ENCODE measurements at places on chromosomes 6 and 20.

DNA sequence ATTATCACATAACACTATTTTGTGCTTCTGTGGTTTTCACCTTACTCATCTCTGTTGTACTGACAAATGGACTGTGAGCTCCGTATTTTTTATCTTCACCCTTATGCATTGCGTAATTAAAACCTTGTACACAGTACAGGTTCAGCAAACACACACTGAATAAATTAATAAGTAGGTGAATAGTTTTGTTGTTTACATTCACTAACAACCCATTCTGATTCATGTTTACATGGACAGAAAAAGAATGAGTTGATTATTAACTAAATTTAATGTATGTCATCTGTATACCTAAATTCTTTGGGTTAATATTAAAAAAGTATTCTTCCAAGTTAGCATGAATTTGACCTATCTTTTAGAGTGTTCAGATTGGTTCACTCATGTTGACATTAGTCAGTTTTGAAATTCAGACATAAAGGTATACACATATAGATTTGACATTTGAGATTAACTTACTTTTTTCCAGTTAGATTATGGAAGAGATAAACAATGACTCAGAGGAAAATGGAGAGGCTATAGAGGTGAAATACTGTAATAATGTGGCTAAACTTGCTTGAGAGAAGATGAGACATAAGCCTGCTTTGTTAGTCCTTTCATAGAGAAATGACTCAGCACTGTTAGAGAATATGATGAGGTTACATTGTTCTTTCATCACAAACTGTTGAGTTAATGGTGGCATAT lies 541.7 kb upstream of the FLRT3 start:
- DNase-seq, result no peak

GRCh38 chr6:20170455-20171148 lies 41.7 kb downstream of the MBOAT1 start:
- DNase-seq, result no peak

- DNase-seq, result no peak
These were observed 215.1 kb upstream of the CDYL start for GRCh38 chr6:4561078-4561435.

DNA sequence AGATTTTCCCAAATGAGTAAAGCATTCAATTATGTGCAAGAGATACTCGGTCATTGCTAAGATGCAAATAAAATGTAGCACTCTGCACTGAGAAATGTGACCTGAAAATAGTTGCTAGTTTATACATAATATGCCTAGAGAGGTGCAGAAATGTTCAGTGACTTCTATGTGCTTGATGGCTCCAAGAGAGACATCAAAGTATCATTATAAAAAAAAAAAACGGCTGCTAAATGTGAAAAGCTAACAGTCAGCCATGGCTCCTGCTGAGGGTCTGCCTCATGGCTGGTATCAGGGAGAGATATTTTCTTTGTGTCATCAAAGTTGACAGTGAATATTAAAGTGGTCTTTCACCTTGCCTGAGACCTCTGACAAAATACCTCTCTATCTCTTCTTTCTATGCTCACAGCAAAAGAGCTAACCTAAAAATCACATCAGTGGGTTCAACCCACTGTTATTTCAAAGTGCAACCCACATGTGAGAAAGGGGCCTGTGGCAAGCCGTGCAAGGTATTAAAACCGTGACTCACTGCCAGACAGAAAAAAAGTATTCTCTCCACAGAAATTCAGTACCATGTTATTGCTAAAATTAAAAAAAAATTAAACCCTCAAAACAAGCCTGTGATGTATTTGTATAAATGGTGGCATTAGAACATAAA lies 259.0 kb downstream of the HIVEP2 start:
- no peak for DNase-seq

GRCh38 chr20:60087563-60088105 lies 129.4 kb downstream of the CDH26 start:
- DNase-seq, result no peak

GRCh38 chr6:36929607-36930006 lies 24.9 kb upstream of the PI16 start:
- no peak for DNase-seq

- DNase-seq, result no peak
These were observed 155.5 kb upstream of the SLC24A3 start for GRCh38 chr20:19056909-19057308.

GRCh38 chr20:1210501-1210900 lies 7.2 kb downstream of the C20orf202 start:
- DNase-seq, result no peak

GRCh38 chr6:106939848-106940247 lies 34.7 kb downstream of the CD24 start:
- no peak for DNase-seq

- DNase-seq, result no peak
These were observed 18.1 kb upstream of the PXDC1 start for GRCh38 chr6:3769610-3770009.

DNA sequence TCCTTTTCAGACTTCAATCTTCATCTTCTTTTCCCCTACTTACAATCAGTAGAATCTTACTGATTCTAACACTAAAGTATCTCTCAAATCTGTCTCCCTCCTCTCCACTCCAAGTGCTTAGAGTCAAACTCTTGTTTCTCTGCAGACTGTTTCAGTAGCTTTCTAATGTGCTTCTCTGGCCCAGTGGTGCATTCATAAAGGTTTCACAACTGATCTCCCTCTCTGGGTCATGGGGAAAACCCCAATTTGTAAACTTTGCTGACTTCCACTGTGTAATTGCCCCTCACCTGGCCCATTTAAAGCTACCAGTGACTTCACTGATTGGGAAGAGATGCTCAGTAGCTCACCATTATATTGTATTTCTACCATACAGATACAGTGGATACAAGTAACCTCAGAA lies 183.6 kb downstream of the FAXC start:
- DNase-seq, result no peak

GRCh38 chr6:14458669-14459266 lies 341.2 kb downstream of the CD83 start:
- DNase-seq, result no peak

GRCh38 chr6:169265486-169266131 lies 12.0 kb upstream of the THBS2 start:
- no peak for DNase-seq

DNA sequence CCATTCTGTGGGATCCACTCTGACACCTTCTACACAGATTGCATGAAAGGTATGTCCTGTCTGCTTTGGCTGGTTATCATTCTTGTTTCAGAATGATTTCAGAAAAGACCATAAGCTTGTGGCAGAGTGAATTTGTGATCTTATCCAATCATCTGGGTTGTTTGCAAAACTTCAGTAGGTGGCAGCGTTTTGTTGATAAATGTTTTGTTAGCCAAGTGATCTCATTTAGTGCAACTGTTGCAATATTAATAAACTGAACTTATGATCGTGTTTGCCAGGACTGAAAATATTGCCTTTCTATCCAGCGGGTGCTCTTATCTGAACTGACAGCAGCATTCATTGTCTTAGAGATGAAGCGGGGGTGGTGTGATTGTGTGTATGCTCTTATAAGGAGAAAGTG lies 613.2 kb upstream of the NOX3 start:
- no peak for DNase-seq

DNA sequence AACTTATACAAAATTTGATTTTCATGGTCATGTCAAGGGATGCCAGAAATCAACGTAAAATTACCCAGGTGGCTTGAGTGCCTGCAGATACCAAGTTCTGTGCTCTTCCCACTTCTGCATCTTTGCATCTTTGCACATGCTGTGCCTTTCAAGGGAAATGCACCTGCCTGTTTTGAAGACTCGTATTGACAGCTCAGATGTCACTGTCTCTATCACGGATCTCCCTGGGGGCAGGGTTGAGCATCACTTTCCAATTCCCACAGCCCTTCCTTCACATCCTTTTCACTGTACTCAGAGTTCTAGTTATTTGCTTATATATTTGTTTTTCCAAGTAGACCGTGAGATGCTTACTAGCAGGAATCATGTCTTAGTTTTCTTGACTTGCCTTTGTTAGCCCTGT lies 274.2 kb downstream of the CDH26 start:
- no peak for DNase-seq

DNA sequence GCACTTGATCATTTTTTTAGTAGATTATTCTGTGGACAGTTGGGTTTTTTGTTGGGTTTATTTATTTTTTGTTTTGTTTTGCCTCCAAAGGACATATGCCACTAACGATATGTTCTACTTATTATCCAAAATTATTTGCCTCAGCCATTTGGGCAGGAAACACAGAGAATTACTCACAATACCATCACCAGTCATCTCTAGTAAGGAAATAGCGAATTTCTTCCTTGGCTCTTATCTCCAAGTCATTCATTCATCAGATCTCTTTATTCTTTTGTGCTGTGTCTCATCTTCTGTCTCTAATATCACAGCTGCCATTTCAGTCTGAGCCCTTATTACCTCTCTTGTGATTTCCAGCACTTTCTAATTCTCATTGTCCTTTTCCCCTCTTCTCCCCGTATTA lies 130.4 kb upstream of the SMLR1 start:
- no peak for DNase-seq

DNA sequence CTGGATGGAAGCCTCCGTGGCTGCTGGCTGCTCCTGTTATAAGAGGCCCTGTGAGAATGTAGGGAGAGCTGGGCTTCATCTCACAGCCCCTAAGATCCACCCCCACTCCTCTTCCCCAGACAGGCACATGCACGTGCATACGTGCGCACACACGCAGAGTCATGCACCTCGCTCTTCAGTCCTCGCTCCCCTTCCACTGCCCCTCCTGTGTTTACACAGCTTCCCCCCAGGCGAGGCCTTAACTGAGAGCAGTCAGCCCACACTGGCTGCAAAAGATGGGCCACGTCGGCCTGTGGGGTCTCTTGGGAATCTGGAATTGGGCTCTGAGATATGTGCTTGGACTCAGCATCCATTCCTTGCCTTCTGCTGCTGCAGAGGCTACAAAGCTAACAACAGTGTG lies 35.2 kb upstream of the MLN start:
- DNase-seq, result no peak

- no peak for DNase-seq
These were observed 172.2 kb downstream of the KIF6 start for GRCh38 chr6:39553029-39553428.

- no peak for DNase-seq
These were observed 3.4 kb upstream of the MAFB start for GRCh38 chr20:40692240-40693011.

- DNase-seq, result no peak
These were observed 264.5 kb downstream of the CD83 start for GRCh38 chr6:14381829-14382677.

DNA sequence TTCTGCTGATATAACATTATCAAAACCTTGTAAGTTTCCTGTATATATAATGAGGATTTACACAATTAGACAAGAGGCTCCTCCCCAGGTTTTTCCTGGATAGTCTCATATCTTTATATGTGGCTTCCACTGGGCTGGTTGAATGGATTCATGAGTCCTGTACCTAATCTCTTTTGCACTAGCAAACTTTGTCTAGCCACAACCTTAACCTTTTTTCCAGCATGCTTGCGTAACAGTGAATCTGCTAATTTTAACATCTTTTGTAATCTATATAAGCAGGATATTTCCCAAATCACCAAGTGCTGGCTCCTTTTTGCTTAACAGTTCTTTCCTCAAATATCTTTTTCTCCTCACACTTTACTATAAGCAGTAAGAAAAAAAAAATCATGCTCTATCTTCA lies 153.6 kb downstream of the COL21A1 start:
- DNase-seq, result no peak

DNA sequence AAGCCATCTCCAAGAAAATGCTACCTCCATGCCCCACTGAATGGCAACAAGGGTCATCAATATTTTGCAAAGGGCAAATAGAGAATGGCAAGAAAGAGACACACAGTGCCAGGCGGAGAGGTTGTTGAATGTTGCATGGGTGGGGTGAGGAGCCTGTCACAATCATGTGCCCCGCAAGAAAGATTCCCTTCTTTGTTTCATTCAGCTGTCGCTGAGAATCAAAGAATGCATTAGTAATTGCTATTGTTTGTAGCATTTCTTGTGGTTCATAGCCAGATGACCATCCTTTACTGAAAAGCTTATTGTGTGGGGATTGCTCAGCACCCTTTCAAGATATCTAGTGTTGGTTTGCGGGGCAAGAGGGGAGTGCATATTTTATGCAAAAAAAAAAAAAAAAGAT lies 166.5 kb upstream of the QKI start:
- DNase-seq, result no peak

DNA sequence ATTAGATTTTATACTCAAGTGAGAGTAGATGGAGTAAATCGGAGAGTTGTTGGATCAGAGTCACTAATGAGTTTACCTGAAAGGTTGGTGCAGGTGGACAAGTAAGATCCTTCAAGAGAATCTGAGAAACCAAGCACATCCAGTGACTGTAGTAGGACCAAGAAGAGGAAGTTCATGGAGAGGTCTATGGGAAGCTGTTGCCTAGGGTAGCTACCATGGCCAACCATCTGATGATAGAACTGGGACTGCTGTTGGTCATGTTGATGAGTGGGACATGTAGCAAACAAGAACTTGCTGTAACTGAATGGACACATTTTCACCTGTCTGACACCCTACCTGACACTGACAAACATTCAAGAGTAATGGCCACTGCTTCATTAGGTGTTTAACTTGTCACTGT lies 11.3 kb upstream of the ADGB start:
- DNase-seq, result no peak

GRCh38 chr20:63693083-63693732 lies 3.2 kb upstream of the TNFRSF6B start:
- no peak for DNase-seq

- no peak for DNase-seq
These were observed 117.0 kb upstream of the EDN1 start for GRCh38 chr6:12173181-12173580.

DNA sequence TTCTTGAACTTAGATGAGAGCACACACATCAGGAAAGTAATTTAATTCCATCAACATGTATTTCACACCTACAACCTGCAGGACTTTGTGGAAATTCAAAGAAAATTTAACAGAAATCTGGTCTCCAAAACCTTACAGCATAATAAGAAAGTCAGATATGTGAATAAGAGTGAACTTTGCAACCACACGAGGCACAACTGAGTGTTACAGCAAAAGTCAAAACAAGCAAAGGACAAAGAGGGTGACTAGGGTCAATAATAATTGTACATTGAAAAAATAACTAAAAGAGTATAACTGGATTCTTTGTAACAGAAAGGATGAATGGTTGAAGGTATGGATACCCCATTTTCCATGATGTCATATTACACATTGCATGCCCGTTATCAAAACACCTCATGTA lies 113.8 kb downstream of the MTFR2 start:
- DNase-seq, result no peak

DNA sequence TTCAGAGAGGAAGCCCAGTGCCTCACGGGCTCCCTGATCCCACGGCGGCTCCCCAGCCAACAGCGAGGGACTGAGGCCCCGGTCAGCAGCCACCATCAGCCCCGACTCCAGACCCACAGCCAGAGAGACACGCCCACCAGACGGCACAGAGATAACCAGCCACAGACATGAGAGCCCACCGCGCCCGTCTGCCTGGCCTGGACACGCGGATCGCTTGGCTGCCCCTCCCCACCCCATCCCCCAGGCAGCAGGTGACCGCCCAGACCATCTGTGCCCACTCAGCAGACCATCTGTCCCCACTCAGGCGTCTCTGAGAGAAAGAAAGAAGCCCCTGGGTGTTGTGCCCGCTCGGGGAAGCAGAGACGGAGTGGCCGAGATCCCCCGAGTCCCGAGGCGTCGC lies 55.5 kb upstream of the CHRNA4 start:
- no peak for DNase-seq

- DNase-seq, result no peak
These were observed 58.8 kb downstream of the REV3L start for GRCh38 chr6:111423960-111424846.

- DNase-seq, result no peak
These were observed 115.1 kb upstream of the FRMD1 start for GRCh38 chr6:168193816-168194721.

Measured in activated CD4-positive, alpha-beta T cell treated with anti-CD3 and anti-CD28 coated beads for 1 hour (primary cell).